Urinary bladder (tissue), 4 donors: ENCODE measurements at places on chromosomes 5 and 9. TPM values are rescaled to one million over a fixed set of nuclear protein-coding genes. Genes with fewer than 3 reads are reported as not detected.

DNA sequence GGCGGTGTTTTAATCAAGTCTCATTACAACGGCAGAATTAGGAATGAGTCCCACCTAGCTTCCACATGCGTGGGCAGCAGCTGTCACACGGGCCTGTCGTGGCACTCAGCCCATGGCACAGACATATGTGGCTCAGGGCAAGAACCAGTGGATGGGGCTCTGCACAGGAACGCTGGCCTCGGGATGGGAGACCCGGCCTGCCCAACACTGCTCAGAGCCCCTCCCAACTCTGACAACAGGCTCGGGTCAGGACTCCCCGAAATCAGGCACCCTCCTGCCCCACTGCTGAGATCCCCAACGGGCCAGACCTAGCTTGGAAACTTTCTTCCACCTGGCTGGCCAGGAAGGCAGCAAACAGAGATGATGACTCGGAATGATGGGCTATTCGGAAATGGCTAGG, 4.9 kb upstream of the SURF6 start:
- DNase-seq: no peak

DNA sequence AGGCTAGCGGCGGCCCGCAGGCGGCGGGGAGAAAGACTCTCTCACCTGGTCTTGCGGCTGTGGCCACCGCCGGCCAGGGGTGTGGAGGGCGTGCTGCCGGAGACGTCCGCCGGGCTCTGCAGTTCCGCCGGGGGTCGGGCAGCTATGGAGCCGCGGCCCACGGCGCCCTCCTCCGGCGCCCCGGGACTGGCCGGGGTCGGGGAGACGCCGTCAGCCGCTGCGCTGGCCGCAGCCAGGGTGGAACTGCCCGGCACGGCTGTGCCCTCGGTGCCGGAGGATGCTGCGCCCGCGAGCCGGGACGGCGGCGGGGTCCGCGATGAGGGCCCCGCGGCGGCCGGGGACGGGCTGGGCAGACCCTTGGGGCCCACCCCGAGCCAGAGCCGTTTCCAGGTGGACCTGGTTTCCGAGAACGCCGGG, 253 bp downstream of the SLC12A2 start:
- no peak for DNase-seq

GRCh38 chr9:136045595-136046553, 49.2 kb downstream of the NACC2 start:
- DNase-seq: no peak

DNA sequence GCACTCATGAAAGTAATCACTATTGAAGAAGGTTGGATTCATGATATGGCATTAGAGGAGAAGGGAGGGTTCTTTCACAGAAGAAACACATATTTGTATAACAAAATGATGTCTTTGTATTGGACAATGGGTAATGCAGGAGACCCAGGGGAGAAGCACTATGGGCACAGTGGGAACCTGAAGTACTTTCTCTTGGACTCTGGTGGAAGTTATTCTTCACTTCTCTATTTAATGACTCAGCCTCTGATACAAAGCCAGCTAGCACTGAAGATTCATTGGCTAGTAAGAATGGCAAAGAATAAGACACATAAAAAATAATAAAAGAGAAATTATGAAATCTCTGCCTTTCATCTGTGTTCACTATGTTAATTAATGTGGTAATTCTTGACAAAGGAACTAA, 149.9 kb upstream of the PRR16 start:
- no peak for DNase-seq

GRCh38 chr9:14678776-14679175, 14.5 kb downstream of the ZDHHC21 start:
- DNase-seq: no peak

DNA sequence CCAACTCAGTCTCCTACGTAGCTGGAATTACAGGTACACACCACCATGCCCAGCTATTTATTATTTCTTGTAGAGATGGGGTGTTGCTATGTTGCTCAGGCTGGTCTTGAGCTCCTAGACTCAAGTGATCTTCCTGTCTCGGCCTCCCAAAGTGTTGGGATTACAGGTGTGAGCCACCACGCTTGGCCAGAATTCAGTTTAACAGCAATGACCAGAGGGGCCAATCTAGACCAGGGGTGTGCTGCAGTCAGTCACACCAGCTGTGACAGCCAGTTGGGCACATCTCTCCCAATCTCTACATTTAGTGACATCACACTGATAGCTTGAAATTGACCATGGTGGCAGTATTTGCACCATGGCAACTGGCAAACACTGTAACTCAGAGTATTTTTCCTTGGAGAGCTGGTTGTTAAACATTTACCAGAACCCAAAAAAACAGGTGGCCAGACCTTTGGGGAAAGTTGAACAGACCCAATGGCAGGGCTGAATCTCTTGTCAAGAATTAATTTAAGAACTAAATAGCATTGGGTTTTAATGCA, 67.7 kb upstream of the UBTD2 start:
- DNase-seq: no peak

DNA sequence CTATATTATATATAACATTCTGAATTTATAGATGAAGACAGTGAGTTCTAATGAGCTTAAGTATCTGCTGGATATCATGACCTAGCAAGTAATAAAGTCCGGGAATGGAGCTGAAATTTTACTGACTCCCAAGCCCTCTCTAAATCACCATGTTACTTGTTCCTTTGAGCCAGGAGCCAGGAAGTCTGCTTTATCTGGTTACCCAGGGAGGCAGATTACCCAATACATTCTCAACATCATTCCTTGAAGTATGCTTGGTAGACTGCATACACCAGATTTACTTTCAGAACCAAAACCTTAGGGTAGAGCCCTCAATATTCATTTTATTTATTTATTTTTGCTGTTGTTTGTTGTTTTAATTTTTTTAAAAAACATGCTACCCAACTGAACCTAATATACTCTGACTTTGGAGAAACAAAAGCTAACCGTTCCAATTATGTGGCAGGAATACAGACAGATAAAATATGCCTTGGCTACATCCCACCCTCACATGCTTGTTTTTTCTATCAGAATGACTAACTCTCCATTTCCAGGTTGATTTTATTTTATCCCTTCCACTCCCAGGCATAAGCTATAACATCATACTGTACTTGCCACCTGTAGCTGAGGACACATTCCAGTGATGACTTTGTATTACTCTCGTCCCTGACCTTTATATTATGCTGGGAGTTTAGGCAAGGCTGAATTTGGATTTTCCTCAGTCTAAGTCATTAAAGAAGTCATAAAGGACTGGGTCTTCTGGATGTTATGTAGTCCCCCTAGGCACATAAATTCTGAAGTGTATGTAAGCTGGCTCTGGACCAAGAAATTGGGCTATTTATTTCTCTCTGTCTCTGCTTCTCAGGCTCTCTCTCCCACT, 82.0 kb downstream of the YIPF5 start:
- DNase-seq: no peak

The ZFP37 gene
- 3.7 TPM for polyA plus RNA-seq
